Anterior cingulate cortex (tissue), 58 donors: ENCODE measurements at places on chromosomes 13 and 19.

DNA sequence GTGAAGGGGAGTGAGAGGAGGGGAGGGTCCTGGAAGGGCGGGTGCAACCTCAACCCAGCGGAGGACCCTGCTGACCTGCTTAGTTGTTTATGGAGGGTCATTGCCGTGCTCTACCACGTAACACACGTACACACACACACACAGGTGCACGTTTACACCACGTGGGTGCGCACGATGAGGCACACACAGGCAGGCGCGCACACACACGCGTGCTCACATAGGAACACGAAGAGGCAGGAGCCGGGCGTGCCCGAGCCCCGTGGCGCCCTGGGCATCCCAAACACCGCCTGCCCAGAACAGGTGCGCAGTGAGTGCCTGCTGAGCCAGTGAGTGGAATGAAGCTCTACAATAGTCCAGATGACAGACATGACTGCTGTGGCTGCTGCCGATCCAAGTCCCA lies 11.2 kb upstream of the MADCAM1 start:
- no peak for DNase-seq

DNA sequence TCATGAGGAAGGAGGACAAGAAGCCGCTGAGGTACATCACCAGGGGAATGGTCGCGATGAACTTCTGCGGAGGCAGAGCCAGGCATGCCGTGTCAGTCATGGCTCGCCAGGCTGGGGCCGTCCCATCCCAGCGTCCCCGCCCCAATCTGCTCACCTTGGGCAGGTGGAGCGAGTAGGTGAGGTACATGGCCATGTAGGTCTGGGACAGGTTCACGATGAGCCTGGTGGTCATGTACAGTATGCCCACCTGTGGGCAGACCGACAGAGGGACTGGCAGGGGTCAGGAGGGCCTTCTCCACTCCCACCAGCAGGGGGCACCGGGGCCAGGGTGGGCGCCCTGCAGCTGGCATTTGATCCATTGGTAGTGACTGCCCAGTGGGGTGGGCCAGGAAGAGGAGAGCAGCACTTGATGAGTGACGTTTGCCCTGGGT lies 8.3 kb downstream of the TEKTIP1 start:
- DNase-seq: no peak

- DNase-seq: no peak
These were observed 133.2 kb downstream of the GPC5 start for GRCh38 chr13:91531646-91532045.

GRCh38 chr13:100636441-100636840 lies 38.2 kb downstream of the TMTC4 start:
- peak; percentile 63 for DNase-seq

DNA sequence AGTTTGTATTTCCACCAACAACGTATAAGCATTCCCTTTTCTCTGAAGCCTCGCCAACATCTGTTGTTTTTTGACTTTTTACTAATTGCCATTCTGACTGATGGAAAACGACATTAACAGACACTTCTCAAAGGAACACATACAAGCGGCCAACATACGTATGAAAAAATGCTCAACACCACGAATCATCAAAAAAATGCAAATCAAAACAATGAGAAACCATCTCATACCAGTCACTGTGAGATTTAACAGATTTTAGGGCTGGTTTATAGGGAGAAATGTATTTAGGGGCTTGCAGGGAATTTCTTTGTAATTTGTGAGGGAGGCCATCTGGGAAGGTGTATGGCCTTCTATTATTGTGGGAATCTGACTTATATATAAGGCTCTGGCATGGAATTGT lies 2.8 kb upstream of the DZIP1 start:
- no peak for DNase-seq

DNA sequence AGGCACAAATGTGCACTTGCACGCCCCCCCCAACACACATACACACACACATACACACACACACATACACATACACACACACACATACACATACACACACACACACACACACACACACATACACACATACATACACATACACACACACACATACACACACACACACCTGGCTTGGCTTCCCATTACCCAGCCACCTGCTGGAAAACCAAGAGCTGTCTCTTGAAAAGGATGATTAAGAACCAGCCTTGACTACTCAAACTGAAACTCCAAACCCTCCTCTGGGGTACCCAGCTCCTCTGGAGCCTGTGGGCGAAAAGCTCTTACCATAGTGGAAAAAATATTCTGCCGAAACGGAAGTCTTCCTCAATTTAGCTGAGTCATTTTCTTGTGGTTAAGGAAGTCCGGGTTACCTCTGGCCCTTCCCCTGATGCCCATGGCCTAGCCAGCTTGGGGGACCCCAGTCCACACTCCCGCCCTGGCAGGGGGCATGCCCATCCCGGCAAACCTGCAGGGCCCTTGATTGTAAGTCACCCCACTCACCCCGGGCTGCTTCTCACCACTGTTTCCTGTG lies 21.9 kb downstream of the CEBPA start:
- no peak for DNase-seq

DNA sequence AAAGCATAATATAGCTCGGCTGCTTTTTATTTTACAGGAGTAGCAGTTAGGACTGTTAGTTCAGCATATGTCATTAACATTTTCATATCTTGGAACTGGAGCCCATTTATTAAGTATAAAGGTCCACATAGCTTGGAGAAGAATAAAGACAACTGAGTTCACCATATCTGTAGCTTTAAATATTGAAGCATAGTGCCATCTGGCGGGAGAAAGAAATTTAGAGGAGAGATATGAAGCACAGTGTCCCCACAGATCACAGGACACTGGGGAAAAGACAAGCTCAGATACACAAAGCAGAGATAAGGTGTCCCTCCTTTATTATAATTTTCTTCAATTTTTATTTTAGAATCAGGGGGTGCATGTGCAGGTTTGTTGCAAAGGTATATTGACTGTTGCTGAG lies 104.7 kb upstream of the FREM2 start:
- peak; percentile 60 for DNase-seq

DNA sequence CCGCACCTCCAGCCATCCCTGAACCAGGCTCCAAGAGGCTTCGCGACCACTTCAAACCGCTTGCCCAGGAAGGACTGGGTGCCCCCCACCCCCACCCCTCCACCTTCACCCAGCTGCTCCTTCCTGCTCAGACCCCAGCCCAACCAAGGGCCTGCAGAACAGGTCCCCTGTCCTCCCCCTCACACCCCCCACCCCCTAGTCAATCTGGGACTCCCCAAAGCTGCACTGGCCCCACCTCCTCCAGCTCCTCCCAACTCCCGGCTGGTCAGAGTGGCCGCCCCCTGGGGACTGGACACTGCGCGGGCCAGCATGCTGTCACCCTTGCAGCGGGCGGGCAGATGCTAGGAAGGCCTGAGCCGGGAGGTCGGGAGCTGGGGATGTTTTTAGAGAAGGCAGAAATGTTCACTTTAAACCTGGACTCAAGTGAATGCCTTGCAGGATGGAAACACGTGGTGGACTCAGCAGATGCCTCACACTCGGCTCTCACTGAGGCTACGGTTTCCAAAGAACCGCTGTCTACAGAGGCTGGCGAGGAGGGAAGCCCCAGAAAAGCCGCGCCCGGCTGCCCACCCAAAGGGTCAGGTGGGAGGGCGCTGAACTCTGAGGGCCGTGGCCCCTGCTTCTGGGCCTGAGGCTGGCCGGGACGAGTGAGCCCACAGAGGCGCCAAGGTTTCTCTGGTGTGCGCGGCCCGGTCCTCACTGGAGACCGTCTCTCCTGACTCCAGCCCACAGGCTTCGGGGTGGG lies 8.0 kb downstream of the RPL36 start:
- no peak for DNase-seq

DNA sequence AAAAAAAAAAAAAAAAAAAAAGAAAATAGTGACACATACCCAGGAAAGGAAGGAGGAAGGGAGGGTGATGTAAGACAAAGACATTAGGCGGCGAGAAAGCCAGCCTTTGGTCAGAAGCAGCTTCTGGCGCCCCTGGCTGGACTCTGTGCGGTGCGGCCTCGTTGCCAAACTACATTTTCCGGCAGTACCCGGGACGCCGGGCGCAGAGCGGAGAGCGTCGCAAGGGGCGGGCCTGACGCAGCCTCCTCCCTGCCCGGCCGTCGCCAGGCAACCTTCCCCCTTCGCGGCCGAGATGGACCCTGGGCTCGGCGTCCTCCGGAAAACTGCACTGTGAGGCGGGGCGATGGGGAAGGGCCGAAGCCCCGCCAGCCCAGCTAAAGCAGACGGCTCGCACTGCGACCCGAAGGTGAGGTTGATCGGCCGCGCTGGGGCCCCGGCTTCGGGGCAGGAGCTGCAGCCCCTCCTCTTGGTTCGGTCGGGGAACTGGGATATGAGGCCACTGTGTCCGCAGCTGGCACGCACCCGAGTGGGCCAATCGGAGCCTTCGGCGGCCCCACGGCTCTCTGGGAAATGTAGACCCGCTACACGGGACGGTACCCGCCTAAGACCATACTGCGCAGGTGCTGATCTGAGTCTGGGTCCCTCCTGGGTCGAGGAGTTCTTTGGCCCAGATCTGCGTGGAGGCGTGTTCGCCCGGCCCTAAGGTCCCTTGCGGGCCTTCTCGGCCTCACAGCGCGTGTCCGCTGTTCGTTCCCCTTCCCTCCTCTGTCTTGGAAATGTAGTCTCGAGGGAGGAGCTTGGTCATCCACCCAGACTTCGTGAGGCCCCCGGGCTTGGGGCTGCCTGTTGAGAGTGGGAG lies 2.3 kb upstream of the MZF1 start:
- no peak for DNase-seq

GRCh38 chr19:31528261-31528660 lies 179.0 kb upstream of the TSHZ3 start:
- no peak for DNase-seq

- no peak for DNase-seq
These were observed 82.5 kb downstream of the DHRS12 start for GRCh38 chr13:51721496-51721895.

DNA sequence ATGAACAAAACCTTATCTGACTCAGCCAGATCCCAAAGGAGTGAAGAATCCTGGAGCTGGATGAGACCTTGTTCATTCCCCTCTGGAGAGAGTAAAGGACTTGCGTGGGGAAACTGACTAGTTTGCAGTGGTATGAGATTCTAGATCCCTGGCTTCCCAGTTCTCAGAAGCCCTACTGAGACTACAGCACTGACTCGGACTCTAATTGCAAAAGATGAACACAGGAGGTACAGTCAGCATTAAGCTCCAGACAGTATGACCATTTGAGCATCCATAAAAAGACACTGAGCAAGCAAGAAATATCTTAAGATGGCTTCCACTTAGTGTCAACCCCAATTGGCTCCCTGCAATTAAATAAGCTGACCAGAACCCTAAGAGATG lies 6.8 kb downstream of the ZC3H4 start:
- DNase-seq: no peak

DNA sequence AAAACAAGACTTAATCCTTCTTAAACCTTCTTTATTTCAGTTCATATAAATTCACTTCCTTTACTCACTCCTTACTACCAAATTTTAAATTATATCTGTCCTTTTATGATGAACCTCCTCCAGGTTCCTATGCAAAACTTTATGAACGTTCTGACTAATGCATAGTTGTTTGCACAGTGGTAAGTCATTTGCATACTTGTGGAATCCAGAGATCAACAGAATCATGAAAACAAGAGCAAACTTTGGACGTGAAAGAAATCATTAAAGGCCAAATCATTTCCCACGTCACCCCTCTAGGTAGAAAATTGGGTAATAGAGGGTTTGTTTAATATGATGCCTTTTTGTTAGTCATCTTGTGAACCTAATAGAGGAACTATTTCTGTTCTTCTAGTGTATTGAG lies 32.3 kb upstream of the MYCBP2 start:
- DNase-seq: no peak

DNA sequence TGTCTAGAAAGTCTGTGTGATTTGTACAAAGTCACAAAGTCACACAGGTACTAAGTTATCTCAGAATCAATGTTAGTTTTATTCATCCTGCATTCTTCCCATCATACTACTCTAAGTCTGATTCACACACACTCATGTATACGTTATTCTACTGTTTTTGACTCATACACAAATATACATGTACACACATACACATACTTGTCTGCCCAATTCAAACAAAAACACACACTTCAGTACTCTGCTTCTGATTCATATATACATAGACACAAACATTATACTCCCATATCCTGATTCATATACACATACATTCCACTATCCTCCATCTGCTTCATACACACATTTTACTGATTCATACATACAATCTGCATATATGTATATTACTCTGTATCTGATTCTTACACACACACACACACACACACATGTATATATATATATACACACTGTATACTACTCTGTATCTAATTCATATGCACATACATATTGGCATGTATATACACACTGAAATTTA lies 69.3 kb downstream of the KLF12 start:
- no peak for DNase-seq

- peak; percentile 85 for DNase-seq
These were observed 1.5 kb downstream of the FOSB start for GRCh38 chr19:45469132-45469944.

DNA sequence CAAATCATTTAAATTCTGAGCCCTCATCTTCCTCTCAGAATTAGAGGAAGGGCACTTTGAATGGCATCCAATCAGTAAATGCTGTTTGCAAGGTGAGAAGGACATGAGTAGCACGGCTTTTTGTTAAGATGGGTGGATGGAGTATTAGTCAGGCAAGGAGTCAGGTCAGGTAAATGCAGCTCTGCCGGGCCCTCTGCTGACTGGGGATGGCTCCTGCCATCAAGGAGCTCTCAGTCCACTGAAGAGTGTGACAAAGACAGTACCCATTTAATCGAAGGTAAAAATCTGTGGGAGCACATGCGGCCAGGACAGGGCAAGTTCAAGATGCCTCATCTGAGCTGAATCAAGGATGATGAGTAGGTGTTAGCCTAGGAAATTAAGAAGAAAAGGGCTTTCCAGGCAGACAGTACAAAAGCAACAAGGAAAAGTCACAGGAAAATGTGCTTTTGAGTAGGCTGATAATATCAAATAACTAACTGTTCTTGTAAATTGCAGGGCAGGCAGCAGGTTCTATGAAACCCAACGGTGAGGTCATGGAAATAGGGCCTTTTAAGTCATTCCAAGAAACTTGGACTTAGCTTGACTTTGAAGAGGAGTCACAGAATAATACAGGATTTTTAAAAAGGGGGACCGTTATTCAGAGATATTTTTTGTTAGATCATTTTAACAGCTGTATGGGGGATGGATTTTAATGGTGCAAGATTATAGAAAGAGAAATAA lies 670.5 kb upstream of the ARGLU1 start:
- DNase-seq: no peak

- peak; percentile 58 for DNase-seq
These were observed 15.1 kb downstream of the PRAM1 start for GRCh38 chr19:8487137-8487851.

DNA sequence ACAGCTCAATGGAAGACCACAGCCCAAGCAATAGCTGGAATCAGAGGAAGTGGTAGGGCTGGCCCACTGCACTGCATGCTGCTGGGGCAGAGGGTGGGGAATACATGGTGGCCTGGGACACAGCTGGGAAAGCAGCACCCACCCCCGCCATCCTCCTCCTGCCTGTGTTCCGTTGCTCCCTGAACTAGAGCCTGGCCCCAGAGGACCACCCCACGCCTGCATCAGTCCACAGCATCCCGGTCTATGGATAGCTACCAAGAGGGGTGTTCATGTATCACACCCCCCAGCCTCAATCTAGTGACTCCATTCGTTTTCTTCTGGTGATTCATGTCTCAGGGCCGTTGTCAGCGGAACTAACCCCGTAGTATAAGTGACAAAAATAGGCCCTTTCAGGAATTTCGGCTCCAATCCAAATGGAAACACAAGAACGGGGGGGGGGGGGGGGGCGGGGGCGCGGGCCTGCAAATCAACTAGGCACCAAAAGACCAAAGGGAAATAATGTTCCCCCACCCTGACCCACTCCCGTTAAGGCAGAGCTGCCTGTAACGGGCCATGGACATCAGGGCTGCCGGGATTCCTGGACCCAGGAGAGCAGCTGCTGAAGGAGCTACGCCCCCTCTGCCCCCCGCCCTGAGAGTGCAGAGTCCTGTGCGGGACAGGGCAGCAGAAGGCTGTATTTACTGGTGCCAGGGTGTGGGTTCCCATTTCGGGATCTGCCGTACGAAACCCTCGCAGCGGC lies 18.9 kb upstream of the EPHX3 start:
- no peak for DNase-seq
